AG08395 (cell line): ENCODE measurements at places on chromosomes 5 and 9.

- no peak for DNase-seq
These were observed 1.3 kb downstream of the BRD9 start for GRCh38 chr5:891117-891836.

DNA sequence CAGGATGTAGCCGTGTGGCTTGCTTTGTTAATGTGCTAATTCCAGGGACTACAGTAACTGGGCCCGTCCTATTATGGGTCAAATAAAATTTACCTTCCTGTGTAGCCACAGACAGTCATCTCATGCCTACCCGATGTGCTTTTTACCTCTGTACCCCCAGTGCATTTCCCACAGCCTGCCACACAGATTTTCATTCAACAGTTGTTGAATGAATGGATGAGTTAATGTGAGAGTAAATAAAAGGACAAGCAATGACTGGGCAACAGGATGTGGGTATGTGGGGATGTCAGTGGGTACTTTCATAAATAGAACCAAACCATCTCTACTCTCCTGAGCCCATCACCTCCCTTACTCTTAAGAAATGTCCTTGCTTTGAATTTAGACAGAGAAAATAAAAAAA is 441.2 kb upstream of the ZNF462 start:
- DNase-seq = no peak

DNA sequence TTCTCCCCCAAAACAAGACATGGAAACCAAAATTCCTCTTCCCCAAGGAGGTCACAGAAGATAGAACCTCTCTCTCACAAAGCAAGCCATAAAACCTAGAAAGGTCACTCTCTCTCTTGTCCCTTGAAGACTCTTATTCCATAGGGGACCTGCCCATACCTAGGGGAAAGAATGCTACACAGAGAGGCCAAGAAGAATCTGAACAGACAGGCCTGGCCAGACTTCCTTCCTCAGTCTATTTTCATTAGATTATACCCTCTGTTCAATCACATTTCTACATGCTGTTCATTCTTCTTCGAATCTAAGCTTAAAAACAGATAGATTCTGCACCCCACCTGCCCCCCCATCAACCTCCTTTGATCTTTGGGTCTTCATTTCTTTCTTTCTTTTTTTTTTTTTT is 206.8 kb downstream of the TLE4 start:
- DNase-seq = no peak

DNA sequence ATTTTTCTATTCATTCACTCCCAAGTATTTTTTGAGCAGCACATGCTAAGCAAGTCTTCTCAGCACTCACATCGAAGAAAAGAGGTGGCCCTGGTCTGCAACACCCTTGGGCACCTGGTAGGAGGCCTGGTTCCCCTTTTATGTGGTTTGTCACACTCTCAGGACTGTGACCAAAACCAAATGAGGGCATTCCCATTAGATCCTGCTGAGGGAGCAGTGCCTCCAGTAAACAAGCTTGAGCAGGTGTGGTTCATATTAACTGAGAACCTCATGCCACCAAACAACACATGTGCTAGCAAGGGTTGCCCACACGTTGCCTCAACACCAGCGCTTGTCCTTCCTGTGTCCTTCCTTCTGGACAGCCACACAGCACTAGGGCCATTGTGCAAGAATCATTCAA is 26.9 kb upstream of the SYK start:
- no peak for DNase-seq

DNA sequence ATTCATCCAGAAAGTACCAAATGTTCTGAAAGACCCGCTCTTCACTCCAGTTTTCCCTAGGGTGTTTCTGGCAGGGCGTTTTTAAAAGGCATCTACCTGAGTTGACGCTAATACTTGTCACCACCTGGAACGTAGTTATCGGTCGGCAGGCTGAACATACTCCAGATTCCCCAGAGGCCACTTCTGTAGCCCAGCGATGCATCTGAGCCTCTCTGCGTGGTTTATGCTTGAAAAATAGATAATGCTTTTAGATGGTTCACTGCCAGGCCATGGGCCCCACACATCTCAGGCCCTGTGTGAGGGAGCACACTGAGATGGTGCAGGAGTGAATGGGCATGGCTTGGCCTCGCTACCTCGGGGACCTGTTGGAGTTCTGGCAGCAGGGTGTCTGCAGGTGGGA is 33.0 kb upstream of the NCS1 start:
- DNase-seq = no peak

GRCh38 chr9:33264003-33264472 is 470 bp downstream of the BAG1 start:
- peak; percentile 12 for DNase-seq

GRCh38 chr5:148343046-148343407 is 7.7 kb downstream of the SPINK9 start:
- DNase-seq = no peak

- no peak for DNase-seq
These were observed 159.9 kb upstream of the FBXL17 start for GRCh38 chr5:108541836-108542235.

GRCh38 chr5:176379881-176380280 is 8.5 kb downstream of the NOP16 start:
- DNase-seq = no peak

DNA sequence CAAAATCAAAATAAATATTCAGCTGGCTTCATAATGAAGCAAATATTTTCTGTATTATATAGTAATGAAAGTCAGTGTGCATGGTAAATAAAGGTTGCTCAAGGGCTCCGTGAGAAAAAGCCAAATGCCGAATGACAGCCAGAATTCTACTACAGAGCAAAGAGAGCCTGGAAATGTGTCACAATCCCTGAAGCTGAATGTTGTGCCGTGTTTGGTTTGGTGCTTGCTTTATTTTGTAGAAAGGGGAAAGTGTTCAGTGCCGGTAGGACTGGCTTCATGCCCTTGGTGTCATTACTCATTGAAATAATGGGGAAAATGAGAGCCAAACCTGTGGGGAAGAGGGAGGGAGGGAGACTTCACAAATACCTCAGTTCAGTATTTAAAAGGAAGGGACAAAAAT is 26.8 kb upstream of the ADAMTSL1 start:
- peak; percentile 45 for DNase-seq

GRCh38 chr9:84278130-84278529 is 62.4 kb downstream of the SLC28A3 start:
- DNase-seq = peak; percentile 20

- no peak for DNase-seq
These were observed 117.1 kb downstream of the NUDT12 start for GRCh38 chr5:103445426-103446035.
